ENCODE measurements at places on chromosomes 11 and 22. TPM values are rescaled to one million over a fixed set of nuclear protein-coding genes. Genes with fewer than 3 reads are reported as not detected.

- peak; percentile 76 for DNase-seq
Observed at GRCh38 chr11:71580057-71581003, 2.3 kb downstream of the KRTAP5-11 start.

DNA sequence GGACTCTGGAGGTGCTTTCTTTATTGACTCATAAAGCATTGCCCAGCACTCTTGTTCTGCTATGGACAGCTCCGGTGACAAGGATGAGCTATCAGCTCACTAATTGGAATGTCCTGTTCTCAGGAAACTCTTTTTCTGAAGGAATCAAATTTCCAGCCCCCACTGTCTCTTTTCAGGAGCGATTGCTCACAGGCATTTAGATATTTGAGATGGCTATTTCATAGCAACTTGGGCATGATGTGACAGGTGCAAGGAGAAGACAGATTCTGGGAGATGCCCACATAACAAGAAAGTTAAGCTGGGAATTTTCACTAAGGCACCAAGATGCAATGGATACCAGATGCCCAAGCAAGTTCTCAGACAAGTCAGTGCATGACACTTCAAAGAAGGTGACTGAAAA lies 123.4 kb upstream of the CSNK2A3 start:
- DNase-seq, result no peak

DNA sequence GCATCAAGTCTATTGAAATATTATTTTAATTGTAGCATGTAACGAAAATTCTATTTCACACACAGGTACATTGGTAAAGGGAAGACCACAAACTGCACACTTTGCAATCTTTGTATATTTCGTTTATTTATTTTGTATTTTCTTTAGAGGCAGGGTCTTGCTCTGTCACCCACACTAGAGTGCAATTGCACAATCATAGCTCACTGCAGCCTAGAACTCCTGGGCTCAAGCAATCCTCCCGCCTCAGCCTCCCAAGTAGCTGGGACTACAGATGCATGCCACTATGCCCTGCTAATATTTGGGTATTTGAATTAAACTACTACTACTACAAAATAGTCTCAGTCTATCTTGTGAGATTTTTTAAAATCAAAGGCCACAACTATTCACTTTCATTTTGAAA lies 42.7 kb downstream of the GAB2 start:
- DNase-seq, result no peak

DNA sequence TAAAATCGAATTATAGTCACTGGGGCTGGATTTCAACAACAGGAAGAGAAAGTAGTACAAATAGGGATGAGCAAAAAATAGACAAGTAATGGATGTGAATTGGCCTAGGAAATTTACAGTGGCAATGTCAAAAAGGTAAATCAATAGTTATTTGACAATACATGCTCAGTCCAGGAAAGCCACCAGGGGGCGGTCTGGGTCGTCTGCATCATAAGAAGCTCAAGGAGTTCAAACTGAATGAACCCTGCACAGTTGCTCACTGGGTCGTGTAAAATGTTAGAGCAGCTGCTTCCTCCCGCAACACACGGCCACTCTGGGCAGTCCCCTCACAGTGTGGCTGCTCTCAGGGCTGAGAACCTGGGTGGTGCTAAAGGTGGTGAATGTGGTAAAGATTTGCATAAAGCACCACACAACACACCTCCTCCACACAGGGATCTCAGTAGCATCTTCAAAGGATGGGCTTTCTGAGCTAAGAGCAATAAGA lies 85.9 kb downstream of the ZNF280B start:
- DNase-seq, result no peak

GRCh38 chr11:105942921-105943320 lies 79.1 kb downstream of the MSANTD4 start:
- DNase-seq, result no peak

DNA sequence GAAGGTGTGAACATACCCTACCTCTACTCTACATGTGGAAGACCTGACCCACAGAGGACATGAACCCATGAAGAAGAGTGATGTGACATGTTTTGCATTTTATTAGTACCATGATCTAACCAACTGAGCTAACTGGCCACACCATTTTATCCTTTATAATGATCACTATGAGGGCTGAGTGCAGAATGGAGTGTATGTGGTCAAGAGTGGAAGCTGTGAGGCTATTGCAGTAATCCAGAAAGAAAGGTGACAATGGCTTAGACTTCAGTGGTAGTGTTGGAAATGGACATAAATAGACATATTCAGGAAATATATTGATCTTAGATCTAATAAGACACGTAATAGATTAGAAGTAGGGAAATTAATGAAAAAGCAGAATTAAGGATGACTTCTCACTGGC lies 3.8 kb downstream of the SRSF8 start:
- DNase-seq, result no peak

DNA sequence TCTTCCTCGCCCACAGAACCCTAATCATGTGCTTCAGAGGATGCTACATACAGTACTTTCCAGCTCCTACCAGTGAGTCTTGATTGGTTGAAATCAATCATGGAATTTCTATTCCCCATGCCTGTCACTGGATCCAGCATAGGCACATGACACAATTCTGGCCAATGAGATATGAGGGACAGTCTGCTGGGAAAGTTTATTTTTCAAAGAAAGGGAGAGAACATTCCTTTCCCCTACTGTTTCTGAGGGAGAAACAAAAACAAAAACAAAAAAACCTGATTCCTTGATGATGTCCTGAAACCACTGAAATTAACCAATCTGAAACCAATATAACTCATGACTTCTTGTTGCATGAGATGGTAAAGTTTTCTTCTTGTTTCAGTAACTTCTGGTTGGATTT lies 3.3 kb upstream of the RCN1 start:
- DNase-seq, result no peak

GRCh38 chr11:100680070-100680469 lies 7.0 kb upstream of the ARHGAP42 start:
- DNase-seq, result no peak

DNA sequence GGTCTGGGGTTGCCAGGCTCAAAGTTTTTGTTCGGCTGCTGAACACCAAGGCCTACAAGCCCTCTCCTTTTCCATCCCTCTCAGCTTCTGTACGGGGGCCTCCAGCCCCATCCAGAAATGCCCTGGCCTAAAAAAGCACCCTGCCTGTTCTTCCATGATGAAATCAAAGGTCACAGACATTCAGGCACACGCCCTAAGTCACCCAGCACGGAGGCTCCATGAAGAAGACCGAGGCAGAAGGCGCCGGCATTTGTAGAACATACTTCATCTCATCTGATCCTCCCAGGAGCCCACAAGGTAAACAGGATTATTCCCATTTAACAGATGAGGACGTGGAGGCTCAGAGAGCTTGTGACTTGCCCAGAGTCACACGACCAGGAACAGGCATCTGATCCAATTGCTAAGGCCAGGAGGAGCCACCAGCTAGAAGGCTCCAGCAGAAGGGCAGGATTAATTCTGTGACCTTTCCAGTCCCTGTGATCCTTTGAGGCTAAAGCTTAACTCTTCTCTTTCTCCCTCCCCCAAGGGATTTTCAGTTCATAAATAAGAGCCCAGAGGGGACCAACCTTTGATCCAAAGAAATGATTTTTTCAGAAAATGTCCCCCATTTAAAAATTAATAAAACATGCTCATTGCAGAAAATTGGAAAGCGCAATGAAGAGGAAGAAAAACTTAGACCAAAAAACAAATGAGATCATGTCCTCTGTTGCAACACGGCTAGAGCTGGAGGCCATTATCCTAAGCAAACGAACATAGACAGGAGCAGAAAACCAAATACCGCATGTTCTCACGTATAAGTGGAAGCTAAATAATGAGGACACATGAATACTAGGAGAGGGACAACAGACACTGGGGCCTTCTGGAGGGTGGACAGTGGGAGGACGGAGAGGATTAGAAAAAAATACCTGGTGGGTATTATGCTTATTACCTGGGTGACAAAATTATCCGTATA lies 38.7 kb downstream of the CYTH4 start:
- DNase-seq, result no peak

DNA sequence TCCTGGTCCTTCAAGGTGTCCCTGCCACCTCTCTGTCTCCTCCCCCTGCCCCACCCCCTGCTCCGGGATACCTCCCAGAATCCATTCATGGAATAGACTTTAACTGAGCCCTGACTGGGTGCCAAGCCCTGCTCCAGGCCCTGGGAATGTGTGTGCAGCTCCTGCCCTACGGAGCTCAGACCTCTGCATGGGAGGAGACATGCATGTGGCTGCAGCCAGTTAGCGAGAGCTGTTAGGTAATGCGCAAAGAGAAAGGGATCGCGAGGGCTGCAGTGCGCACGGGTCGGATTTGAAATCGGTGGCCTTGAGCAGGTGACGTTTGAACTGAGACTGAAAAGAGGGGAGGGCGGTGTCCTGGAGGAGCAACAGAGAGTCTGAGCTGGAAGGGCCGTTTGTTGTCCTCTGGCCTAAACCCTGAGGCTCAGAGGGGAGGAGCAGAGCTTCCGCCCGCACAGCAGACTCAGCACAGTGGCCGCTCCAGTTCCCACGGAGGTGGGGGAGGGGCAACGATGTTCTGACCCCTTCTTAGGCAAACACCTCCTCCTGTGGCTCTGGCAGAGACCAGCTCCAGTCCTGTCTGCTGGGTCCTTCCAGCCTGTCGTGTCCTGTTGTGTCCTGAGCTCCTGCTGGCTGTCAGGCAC lies 19.8 kb upstream of the LRRC10B start:
- DNase-seq, result no peak

- DNase-seq, result no peak
Observed at GRCh38 chr11:10975287-10975721, 117.5 kb upstream of the ZBED5 start.

- DNase-seq, result peak; percentile 54
Observed at GRCh38 chr11:1880746-1881441, 10.8 kb downstream of the PRR33 start.

GRCh38 chr11:78265326-78265725 lies 76.6 kb downstream of the USP35 start:
- no peak for DNase-seq

- no peak for DNase-seq
Observed at GRCh38 chr11:113376156-113376555, 11.4 kb upstream of the ANKK1 start.

DNA sequence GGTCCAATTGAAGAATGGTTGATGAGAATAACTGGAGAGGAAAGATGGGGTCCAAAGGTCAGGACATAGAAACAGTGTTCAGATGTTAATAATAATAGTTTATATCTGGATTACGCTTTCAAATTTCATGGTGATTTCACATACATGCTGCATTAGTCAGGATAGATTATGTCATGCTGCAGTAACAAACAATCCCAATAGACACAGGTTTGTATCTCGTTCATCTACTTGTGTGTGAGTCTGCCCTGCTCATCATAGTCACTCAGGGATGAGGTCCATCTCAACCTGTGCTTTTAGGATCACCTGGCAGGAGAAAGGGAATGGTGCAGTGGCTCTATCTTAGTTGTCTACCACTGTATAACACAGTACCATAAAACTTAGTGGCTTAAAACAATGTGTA lies 48.0 kb upstream of the PLET1 start:
- DNase-seq, result no peak

DNA sequence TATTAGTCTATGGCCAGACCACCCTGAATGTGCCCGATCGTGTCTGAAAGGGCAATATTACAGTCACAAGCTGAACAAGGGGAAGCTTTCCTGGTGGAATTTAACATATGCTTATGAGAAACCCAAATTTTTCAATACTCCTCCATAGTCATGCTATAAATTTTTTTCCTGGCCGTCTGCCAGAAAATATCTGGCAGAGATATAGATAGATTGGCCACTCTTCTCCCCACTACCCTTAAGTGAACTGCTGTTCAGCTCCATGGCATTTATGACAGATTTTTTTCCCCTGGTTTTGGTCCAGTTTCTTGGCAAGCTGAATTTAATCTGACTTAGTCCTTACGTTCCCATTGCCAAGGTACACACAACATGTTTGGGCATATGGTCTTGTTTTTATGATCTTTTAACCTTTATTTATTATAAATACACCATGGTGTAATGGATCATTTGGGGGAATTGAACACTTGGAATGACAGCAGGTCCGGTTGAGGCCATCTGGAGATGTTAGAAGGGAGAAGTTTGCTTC lies 328.5 kb downstream of the CNTN5 start:
- DNase-seq, result no peak

DNA sequence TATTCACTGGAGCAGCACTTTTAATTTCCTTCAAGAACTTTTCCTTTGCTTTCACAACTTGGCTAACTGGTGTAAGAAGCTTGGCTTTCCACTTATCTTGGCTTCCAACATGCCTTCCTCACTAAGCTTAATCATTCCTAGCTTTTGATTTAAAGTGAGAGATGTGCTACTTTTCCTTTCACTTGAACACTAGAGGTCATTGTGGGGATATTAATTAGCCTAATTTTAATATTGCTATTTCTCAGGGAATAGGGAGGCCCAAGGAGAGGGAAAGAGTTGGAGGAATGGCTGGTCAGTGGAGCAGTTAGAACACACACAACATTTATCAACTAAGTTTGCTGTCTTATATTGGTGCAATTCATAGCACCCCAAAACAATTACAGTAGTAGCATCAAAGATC lies 24.6 kb upstream of the CCDC90B start:
- DNase-seq, result no peak

GRCh38 chr11:27660171-27660570 lies 40.1 kb downstream of the BDNF start:
- DNase-seq, result no peak

- DNase-seq, result no peak
Observed at GRCh38 chr11:30868626-30869081, 282.5 kb upstream of the MPPED2 start.

GRCh38 chr22:41366323-41367029 lies 15.3 kb upstream of the TEF start:
- no peak for DNase-seq

GRCh38 chr11:61919705-61920631 lies 2.6 kb upstream of the RAB3IL1 start:
- peak; percentile 62 for DNase-seq

GRCh38 chr11:126007238-126007637 lies 55.4 kb downstream of the CDON start:
- DNase-seq, result no peak

- no peak for DNase-seq
Observed at GRCh38 chr11:86916330-86916729, 38.9 kb downstream of the FZD4 start.

- no peak for DNase-seq
Observed at GRCh38 chr22:17489101-17489500, 74.2 kb upstream of the SLC25A18 start.

GRCh38 chr11:100612766-100613165 lies 74.3 kb upstream of the ARHGAP42 start:
- no peak for DNase-seq

SLN gene
- not detected for polyA plus RNA-seq

ESRRA gene
- polyA plus RNA-seq, result 219 TPM

SCGB2A2 gene
- not detected for polyA plus RNA-seq

MS4A4E gene
- not detected for polyA plus RNA-seq

RPS6KB2 gene
- 55.9 TPM for polyA plus RNA-seq

CXCR5 gene
- 0.23 TPM for polyA plus RNA-seq

SVIP gene
- polyA plus RNA-seq, result 17.1 TPM

APLP2 gene
- 106 TPM for polyA plus RNA-seq

GPR83 gene
- polyA plus RNA-seq, result 0.10 TPM

SMIM35 gene
- polyA plus RNA-seq, result not detected

GP1BB gene
- not detected for polyA plus RNA-seq

SLC25A18 gene
- 0.99 TPM for polyA plus RNA-seq

TNNT3 gene
- polyA plus RNA-seq, result 2.3 TPM

MUC15 gene
- not detected for polyA plus RNA-seq

RAB39A gene
- 0.99 TPM for polyA plus RNA-seq

OR56A1 gene
- not detected for polyA plus RNA-seq

MS4A1 gene
- polyA plus RNA-seq, result 1.8 TPM

Data from sigmoid colon (tissue), 7 donors.